ENCODE measurements at places on chromosomes 7 and 10. TPM values are rescaled to one million over a fixed set of nuclear protein-coding genes. Genes with fewer than 3 reads are reported as not detected.

The CDHR1 gene
- 0.13 TPM for total RNA-seq

The CEP55 gene
- total RNA-seq: 28.9 TPM

The PCBD1 gene
- 54.3 TPM for total RNA-seq

The HK1 gene
- total RNA-seq: 105 TPM

The INTS15 gene
- total RNA-seq: 7.8 TPM

The TBC1D12 gene
- 10.5 TPM for total RNA-seq

The SORCS1 gene
- not detected for total RNA-seq

The PPP1R17 gene
- total RNA-seq: not detected

The PRSS58 gene
- not detected for total RNA-seq

The ZP3 gene
- total RNA-seq: 0.49 TPM

The AVPI1 gene
- total RNA-seq: 1.3 TPM

The XRCC2 gene
- 3.1 TPM for total RNA-seq

The CD36 gene
- total RNA-seq: 288 TPM

The CCDC172 gene
- total RNA-seq: not detected
